ENCODE measurements at places on chromosomes 12 and 14.

DNA sequence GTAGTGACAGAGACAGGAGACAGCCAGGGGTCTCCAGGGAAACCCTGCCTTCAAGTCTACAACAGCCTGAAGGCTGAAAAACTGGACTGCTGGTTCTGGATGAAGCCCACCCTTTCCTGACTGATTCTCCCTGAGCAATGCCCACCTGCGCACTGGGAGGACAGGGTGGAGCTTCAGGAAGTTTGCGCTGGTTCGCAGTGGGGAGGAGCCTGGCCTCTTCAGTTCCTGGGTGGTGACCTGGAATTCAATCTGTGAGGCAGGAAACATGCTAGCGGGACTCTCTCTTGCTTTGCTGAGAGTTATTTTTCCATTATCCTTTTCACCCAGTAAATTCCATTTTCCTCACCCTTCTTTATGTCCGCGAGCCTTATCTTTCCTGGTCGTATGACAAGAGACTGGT, 600.8 kb downstream of the TRHDE start:
- DNase-seq = no peak

- DNase-seq = peak; percentile 18
These were observed 1.4 kb downstream of the KCNMB4 start for GRCh38 chr12:70367258-70368141.

GRCh38 chr12:100699209-100699608, 95.4 kb upstream of the ANO4 start:
- DNase-seq = peak; percentile 6

GRCh38 chr12:69875416-69875935, 50.4 kb downstream of the MYRFL start:
- DNase-seq = no peak

- DNase-seq = no peak
These were observed 166.7 kb downstream of the RIMBP2 start for GRCh38 chr12:130549361-130549760.

GRCh38 chr12:81874586-81874985, 115.4 kb upstream of the PPFIA2 start:
- no peak for DNase-seq

DNA sequence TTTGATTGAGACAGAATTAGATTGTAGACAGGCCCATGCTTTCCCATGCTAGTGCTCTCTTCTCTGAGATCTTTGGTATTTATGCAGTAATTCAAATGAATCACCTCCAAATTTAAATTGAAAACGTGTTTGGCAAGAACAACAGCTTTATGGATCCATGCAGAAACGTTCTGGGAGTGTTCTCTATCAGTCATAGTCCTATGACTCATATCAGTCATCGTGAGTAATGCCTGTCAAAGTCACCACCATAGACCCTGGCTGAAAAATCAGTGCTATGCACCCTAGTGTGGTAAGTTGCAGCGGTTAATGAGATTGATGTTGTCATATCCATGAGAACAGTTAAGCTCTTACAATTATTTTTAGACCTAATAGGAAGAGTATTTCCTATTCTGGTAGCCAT, 90.1 kb upstream of the FOXG1 start:
- DNase-seq = no peak

GRCh38 chr12:49880756-49881414, 22.8 kb downstream of the FAIM2 start:
- DNase-seq = no peak

- DNase-seq = peak; percentile 82
These were observed 87.2 kb upstream of the FGD4 start for GRCh38 chr12:32312049-32312670.

GRCh38 chr12:4217091-4217490, 56.5 kb upstream of the CCND2 start:
- DNase-seq = no peak

- DNase-seq = peak; percentile 46
These were observed 688 bp upstream of the RASSF3 start for GRCh38 chr12:64609536-64610078.

DNA sequence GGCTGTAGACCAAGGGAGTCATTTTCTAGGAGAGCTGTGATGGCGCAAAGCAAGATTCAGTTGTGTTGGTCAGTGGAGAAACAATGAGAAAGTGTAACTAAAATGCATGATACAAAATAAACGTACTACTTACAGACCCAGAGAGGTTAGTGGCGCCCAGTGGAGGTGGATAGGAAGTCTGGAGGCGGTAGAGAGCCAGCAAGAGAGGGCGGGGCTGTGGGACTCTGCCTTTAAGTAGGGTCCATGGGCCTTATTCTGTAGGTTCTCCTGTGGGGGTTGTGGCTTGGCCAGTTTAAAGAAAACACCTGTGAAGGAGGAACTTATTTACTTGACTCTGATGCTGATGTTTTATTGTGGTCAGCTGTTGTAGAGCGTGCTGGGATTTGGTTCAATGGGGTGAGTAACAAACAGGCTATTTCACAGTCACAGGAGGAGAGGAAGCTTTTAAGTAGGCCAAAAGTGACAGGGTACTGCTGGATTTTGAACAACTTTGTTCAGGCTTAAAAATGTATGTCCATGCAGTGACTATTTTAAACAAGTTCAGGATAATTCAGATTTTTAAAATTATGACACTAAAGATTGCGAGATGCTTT, 1097.7 kb downstream of the TMTC2 start:
- no peak for DNase-seq

DNA sequence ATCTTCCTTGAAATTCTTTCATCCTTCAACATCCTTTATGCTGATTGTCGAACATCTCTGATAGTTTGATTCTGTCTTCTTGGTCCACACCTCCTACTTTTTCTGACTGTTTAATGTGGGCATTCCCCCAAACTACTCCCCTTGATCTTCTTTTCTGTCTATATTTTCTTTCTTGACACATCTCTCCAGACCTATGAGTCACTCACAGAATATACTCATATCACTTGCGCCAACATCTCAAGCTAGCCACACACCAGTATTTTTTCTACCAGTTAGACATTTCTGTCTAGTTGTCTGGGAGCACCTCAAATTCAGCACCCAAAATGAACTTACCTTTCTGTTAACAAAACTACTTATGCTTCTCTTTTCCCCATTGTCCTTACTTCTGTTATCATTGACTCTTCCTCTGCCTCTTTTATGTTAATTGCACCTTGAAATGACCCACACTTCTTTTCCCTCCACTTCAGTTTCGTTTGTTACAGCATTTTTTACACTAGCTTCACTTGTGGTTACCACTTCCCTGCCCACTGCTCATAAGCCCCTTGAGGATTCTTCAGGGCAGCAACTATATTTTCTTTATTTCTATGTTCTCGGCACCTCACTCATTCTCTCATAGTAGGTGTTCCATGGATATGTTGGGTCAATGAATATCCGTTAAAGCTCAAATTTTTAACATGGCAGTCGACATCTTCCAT, 33.5 kb downstream of the TSHR start:
- DNase-seq = peak; percentile 42

DNA sequence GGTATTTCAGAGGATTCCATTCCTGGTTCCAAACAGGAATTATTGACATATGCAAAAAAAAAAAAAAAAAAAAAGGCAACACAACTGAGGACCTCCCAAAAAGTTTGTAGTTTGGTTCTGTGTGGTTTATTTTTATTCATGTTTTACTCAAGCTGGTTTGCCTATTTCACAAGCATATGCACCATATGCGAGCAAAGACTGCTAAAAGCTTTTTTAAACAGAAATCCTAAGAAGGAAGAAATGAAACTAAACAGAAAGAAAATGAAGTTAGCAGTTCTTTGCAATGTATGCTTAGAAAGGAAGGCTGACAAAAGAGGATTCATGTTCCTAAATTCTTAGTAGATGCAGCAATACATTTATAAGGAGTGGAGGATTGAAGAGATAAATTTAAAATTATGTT, 487.6 kb upstream of the FLRT2 start:
- no peak for DNase-seq

DNA sequence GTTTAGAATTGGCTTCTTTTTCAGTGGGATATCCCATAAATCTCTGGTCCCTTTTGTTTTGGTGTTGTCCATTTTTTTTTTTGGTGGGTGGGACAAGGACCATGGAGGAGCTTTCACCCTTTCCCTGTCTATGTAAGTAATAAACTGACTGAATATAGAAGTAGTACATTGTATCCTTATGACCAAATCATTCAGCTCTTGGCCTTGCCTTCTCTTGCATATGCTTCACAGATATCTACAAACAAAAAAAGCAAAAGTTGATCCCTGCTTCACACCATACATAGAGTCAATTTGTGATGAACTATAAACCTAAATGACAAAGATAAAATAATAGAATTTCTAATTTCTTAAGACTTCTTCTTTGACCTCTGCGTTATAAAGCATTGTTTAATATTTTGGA, 59.8 kb downstream of the SIX1 start:
- no peak for DNase-seq

DNA sequence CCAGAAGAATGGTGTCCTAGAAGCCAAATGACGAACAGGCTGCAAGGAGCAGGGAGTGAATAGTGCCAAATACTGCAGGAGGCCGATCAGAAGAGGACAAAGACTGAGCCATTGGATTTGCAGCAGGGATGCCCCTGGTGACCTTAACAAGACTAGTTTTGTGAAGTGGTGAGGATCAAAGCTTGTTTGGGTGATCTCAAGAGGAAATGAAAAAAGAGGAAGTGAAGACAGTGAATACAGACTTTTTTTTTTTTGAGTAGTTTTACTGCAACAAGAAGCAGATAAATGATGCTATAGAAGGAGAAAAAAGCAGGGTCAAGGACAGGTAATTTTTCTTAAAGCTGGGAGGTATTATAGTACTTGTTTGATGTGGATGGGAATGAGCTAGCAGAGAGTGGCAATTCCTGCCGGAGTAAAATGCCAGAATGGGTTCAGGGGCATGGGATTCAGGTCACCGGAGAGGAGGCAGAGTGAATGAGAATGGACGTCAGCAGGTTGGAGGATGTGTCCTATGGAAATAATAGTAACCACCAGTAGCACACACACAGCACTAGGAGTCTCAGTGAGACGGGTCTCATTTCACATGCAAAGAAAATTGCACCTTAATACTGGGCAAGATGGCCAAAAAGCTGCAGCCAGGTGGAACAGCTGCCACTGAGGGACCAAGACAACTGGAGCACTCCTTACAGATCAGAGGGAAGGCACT, 345.8 kb upstream of the CCDC196 start:
- peak; percentile 72 for DNase-seq

- DNase-seq = peak; percentile 66
These were observed 131.6 kb downstream of the KSR2 start for GRCh38 chr12:117836999-117837736.

GRCh38 chr14:39469094-39469710, 37.0 kb upstream of the FBXO33 start:
- DNase-seq = peak; percentile 68

Data from OCI-LY7 (cell line).